NAMALWA (cell line): ENCODE measurements at places on chromosomes 4 and X.
A peak's percentile ranks its signal among the peaks of the same experiment; 100 is the strongest.

DNA sequence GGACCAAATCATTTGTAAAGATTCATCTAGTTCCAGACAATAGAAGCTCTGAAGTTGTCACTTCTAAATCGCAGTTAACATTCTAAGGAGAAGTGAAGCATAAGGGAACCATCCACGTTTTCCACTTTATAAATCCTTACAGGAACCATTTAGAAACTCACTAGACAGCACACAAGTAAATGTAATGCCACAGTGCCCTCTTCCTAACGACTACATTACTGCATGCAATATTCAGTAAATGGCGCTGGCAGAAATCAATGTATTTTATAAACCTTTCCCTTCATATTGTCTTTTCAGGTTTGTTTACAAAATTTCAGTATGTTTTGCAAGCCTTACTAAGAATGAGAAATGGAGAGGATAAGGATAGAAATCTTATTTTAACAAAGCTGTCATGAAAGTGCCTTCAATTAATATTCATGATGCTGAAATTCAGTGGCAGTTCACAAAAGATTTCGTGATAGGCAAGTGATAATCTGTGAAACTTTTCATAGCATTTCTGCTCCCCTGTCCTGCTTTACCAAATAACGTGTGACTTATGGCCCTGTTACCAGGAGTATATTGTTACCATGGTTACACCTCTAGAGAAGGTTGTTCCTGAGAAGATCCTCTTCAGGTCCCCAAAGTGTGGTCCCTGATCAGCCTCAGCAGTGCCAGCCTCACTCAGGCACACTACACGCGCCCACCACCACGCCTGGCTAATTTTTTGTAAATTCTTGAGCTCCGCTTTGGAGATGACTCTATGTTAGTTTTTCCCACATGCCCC is 54.2 kb downstream of the TMA16 start:
- DNase-seq, result peak; percentile 71

GRCh38 chr4:177485528-177485927 is 43.3 kb upstream of the AGA start:
- DNase-seq, result no peak

GRCh38 chr4:190015538-190016368 is 11.3 kb downstream of the FRG2 start:
- DNase-seq, result no peak

DNA sequence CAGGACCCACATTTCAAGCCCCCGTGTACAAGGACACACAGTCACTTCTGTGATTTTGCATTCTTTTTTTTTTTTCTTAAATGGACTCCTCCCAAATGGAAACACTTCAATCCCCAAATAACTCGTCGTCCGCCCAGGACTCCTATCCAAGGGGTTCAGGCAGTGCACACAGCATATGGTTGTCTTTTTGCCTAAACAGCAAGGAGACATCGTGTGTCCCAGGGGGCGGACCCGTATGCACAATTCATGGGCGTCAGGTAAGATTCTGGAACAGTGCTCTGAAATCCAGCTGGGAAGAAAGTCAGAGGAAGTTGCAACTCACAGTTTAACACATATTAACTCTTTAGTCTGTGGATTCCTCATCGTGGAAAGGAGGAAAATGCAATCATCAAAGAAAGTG is 231.3 kb downstream of the SHOX start:
- no peak for DNase-seq

DNA sequence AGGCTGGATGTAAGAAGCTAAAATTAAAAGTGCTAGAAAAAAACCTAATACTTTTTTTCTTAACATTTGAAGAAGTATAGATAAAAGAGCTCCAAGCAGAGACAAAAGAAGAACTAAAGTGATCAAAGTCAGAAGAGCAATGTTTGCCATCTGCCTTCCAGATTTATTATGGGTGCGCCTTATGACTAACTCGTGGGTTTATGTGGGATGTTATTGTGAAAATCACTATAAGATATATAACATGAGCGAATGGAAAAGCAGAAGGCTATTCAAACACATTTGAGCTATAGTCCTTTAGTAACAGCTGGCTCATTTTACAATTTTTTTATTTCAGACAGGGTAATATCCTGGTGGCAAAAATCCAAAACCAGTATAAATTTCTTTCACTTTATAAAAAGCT is 1040.7 kb downstream of the RAPGEF2 start:
- DNase-seq, result no peak

DNA sequence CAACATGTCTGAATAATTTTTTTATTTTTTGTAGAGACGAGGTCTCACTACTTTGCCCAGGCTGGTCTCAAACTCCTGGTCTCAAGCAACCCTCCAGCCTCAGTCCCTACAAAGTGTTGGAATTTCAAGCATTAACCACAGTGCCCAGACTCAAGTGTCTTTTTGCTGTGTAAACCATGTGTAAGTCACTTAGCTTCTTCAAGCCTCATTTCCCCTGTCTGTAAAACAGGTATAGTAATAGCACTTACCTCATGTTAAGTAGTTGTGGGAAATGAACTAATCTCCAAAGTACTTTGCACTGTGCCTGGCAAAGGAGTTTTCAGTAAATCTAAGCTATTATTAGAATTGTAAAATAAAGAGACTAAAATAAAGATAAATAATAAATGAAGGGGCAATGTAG is 35.7 kb downstream of the STBD1 start:
- no peak for DNase-seq

DNA sequence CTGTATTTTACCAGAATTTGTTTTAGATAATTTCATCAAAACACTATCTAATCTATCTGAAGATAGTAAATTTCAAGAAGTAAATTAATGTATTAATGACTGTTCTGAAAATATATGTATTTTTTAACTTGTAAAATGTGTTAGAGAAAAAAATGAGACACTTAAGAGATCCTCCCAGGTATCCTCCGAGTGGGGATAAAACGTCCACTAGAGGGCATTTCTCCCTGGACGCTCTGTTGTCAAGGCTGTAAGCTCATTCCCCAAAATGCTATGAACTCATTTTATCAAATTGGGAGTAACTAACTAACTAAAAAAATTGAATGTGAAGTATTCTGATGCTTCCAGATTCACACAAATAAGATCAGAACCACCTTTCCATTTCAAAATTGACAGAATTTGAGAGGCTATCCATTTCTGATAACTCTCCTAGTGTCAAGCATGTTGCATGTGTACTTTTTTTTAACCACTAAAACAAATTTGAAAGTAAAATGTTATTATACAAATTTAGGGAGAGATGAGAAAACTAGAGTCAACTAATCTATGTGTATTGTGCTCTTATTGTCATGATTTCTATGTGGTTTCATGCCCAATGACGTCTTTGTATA is 337.3 kb upstream of the HS3ST1 start:
- DNase-seq, result peak; percentile 58

DNA sequence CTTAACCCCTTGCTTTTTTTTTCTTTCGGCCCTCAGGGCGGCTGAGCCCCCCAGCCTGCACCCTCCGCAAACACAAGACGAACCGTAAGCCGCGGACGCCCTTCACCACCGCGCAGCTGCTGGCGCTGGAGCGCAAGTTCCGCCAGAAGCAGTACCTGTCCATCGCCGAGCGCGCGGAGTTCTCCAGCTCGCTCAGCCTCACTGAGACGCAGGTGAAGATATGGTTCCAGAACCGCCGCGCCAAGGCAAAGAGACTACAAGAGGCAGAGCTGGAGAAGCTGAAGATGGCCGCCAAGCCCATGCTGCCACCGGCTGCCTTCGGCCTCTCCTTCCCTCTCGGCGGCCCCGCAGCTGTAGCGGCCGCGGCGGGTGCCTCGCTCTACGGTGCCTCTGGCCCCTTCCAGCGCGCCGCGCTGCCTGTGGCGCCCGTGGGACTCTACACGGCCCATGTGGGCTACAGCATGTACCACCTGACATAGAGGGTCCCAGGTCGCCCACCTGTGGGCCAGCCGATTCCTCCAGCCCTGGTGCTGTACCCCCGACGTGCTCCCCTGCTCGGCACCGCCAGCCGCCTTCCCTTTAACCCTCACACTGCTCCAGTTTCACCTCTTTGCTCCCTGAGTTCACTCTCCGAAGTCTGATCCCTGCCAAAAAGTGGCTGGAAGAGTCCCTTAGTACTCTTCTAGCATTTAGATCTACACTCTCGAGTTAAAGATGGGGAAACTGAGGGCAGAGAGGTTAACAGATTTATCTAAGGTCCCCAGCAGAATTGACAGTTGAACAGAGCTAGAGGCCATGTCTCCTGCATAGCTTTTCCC is 3.4 kb downstream of the MSX1 start:
- no peak for DNase-seq

DNA sequence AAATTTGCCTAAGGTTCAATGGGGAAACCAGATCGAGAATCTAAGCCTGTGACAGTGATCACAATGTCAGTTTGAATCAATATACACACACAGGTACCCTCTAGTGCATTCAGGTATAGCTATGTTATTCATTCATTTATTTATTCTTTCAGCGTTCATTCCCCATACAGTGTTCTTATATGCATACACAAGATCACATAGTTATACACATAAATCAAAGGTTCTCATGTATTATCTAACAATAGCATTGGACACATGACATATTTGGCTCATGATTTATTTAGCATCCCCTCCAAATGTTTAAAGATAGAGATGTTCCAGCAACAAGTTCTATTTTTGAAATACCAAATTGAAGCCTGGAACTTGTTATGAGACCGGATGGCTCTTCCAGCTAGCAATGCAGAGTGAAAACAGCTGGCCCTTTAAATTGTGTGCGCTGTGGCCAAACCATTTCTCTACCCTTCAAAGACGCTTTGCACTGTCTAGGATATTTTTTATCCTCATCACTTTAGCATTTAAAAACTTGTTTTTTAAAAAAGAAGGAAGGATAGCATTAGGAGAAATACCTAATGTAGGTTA is 131.0 kb downstream of the ATXN3L start:
- DNase-seq, result no peak

- no peak for DNase-seq
These were observed 4.9 kb downstream of the BCAP31 start for GRCh38 chrX:153719238-153719637.

GRCh38 chr4:164700471-164700870 is 53.5 kb upstream of the SMIM31 start:
- DNase-seq, result peak; percentile 52

GRCh38 chr4:24730256-24731001 is 64.9 kb upstream of the SOD3 start:
- DNase-seq, result no peak

- DNase-seq, result no peak
These were observed 1.5 kb downstream of the KLF8 start for GRCh38 chrX:56233682-56234081.
